ENCODE measurements at places on chromosomes 2 and 18.
A peak's percentile ranks its signal among the peaks of the same experiment; 100 is the strongest.

- DNase-seq, result no peak
Observed at GRCh38 chr2:39313575-39313974, 69.8 kb upstream of the CDKL4 start.

GRCh38 chr2:199692489-199692888 is 158.5 kb downstream of the FTCDNL1 start:
- DNase-seq, result no peak

- DNase-seq, result no peak
Observed at GRCh38 chr2:189594305-189594704, 13.7 kb upstream of the SLC40A1 start.

GRCh38 chr2:108884619-108885018 is 98.0 kb downstream of the CCDC138 start:
- DNase-seq, result no peak

DNA sequence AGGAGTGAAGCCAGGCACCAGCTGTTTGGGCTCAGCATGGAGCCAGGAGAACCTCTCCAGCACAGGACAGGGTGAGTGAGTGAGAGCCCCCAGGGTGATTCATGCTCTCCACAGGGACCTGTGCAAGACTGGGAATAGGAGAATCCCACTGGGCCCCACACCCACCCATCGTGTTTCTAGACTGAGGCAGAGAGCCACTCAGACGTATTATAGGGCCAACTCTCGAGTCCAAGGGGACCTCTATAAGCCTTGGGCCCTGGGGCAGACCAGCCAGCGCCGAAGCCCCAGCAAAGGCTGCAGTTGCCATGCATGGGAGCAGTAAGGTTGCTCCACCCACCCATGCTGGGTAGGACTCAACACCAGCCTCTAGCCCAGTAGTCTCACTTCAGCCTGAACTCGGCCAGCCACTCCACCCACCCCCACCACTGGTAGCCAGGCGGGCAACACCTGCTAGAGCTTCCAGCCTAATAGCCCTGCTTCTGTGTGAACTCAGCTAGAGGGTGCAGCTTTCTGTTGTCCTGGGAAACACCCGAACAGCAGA is 19.0 kb downstream of the PFN4 start:
- no peak for DNase-seq

DNA sequence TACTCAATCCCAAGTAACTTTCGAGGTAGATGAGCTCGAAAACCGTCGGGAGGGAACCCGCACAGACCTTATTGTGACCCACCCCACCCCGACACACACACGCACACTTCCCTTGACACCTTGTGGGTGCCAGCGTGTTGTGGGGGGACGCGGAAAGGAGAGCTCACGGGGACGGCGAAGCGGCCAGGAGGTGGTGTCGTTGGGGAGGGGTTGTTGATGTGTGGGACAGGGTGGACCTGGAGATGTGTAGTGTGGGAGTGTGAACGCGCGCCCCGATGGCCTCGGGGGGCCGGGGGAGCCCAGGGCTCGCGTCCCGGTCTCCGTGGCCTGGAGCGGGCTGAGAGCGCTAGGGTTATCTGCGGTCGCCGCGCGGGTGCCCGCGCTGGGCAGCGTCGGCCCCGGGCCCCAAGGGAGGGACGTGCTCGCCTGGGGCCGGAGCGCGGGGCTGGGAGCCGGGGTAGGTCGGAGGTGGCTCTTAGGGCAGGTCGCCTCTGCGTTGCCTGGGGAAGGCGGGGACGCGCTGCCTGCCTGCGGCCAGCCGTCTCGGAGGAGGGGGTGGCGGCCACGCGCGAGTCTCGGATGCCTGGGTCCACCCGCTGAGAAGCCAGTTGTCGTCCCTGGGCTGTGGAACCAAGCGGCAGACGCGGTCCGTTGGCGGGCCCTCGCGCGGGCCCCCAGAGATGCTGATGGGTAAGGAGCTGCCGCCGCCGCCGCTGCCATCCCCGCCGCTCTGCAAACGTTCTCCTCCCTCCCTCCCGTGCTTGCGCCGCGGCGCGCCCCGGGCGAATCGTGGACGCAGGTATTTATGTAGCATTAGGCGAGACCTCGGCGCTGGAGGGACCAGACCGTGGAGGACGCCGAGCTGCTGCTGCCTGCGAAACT is 1.6 kb downstream of the KLHL29 start:
- peak; percentile 23 for DNase-seq

DNA sequence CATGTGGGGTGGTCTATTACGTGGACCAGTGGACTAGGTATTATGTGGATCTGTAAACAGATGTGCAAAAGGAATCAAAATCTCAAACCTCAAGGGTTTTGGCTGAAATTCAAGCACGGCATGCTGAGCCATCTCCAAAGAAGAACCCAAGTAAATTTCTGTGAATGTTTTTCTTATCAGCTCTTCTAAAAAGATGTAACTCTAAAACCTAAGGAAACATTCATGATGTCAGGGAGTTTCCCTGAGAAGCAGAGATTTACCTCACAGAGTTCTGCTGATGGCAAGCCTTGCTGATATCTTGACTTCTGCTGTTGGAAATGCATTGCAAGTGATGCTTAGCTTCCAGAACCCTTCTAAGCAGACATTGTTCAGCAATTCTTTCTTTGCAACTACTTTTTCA is 21.6 kb downstream of the DSG4 start:
- DNase-seq, result no peak

DNA sequence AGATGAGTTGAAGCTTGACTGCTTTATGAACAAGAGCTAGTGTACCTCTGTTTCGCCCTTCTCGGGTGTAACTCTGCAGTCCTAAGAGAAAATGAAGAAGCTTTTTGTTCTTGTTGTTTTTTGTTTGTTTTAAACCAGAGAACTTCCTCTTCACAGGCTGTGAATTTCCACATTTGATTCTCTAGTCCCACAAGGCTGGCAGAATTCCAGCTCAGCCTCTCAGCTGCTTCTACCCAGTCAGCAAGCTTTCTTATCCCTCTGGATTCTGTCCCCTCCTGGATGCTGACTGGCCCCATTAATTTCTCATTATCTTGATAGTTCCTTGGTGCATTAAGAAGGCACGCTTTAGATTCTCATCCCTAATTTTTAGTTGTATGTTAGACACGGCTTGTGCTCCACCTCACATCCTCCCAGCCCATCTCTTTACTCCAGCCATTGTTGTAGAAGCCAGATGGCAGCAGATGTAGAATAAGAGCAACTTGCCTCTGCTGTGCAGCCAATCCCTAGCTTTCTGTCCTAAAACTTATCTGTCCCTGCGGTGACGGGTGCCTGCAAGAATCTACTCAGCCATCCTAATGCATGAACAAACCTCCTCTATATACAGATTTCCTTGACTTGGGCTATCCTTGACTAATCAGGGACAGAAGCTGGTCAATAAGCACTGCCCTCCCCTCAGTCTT is 12.3 kb upstream of the RESP18 start:
- DNase-seq, result no peak

DNA sequence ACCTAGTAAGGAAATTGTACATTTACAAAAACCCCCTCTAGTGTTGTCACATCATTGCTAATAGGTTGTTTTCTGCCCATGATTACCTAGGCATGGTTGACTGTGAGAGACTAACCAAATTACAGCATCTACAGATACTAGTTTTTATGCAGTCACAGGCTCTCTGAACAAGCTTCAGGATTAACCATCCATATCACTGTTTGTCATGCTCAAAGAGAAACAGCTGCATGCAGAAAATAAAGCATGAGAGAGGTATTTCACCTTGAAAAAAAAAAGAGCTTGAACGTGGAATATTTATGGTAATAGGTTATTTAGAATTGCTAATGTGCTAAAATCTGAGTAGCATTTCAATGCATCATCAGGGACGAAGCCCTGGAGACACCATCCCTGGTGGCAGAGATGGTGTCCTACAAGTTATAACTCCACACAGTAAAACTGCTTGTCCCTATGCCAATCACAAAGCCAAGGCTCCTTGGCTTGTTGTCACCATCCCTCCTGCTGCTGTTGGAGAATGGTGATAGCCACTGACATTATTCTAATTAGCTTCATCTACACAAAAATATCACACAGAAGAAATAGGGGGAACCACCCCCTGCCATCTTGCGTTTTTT is 5.4 kb downstream of the NEB start:
- no peak for DNase-seq

DNA sequence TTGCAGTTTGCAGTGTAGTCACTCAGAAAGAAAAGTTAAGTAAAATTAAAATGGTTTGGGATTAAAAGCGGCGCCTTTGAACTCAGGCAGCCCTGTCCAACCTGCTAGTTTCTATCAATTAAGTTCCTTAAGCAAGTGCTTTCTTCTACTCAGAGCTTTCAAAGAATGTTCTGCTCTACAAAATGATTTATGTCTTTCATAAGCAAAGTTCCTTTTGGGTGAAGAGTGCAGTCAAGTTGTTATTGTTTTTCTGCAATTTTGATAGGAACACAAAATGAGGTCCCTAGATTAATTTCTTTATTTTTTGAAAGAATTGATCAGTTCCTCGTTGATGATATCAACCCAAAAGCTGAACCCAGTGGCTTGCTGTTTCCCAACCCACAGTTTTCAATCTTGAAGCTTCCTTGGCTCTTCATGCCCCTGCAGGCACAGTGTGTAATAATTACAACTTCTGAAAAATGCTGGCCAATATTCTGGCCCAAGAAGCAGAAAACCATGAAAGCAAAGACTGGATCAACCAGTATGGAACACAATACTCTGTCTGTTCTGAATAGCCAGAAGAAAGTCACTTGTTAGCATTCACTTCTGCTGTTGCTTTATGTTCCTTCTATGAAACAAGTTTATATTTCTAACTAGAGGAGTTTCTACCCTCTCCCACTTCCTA is 89.1 kb downstream of the TGIF1 start:
- DNase-seq, result no peak

- DNase-seq, result no peak
Observed at GRCh38 chr2:236872015-236872414, 213.7 kb upstream of the COPS8 start.

GRCh38 chr2:17422061-17422460 is 96.2 kb downstream of the RAD51AP2 start:
- no peak for DNase-seq

DNA sequence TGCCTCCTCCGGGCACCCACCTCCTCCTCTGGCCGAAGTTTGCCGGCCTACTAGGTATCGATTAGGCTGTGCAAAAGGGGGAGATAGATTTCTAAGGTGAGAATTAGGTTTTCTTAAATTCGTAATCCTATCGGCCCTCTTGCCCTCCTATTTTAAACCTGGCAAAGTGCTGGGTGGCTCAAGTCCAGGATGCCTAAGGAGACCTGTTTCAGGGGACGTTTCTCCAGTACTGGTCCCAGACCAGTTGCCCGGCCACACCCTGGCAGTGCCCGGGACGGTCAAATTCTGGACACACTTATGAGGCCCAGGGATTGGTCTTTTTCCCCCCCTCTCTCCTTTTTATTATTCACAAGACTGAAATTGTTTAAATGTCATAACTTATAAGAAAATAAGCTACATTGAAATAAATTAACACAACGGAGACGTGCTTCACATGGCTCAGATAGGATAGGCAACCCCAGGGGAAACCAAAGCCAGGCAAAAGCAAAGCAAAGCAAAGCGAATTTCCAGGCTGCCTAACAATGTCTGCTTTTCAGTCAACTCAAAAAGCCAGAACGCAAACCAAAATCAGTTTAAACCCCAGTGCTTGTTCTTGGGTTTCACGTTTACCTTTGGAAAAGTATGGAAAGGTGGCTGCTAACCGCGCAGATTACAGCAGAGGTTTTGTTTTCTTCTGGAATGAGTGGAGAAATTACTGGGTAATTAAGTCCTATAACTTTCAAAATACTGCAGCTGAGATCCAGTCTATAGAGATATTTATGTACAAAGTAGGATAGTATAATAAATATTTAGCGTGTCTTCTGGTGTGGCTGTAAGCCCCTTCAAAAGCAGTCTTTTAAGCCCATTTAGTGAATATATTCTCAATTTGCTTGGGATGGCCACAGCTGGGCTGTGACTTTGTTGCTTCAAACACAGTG is 3.0 kb downstream of the GBX2 start:
- DNase-seq, result no peak

GRCh38 chr2:168097431-168097830 is 150.0 kb downstream of the STK39 start:
- no peak for DNase-seq

- DNase-seq, result no peak
Observed at GRCh38 chr2:235126768-235127167, 175.0 kb downstream of the SH3BP4 start.

DNA sequence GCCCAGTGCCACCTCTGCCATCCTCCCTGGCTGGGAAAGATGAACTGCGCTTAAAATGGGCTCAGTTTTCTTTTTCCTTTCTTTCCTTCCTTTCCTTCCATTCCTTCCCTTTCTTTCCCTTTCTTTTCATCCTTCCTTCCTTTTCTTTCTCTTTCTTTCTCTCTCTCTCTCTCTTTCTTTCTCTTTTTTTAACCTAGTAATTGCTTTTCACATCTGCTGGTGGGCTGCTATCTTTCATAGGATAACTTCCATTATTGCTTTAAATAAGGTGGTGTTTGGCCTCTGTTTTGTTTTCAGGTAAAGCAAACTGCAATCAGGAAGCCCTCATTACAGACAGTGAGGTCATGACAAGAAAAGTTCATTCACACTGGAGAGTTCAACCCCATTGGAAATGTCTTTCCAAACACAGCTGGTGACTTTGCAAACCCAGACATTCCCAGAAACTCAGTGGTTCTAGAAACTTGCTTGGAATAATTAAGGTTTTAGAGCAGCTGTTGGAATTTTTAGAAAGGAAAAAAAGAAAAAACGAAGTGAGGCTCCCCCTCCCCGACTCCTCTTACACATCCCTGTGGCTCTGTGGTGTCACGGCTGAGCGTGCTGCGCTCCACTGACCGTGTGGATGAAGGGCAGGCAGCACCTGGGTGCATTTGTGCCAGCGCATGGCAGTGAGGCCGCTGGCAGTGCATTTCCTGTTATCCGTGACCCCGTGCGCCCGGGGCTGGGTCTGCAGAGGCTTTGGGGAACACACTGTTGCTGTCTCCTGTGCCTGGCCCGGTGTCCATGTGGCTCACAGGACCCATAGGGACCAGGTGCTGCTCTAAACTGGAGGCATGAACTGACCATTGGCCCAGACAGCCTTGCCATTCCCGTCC is 76.9 kb downstream of the MBP start:
- no peak for DNase-seq

DNA sequence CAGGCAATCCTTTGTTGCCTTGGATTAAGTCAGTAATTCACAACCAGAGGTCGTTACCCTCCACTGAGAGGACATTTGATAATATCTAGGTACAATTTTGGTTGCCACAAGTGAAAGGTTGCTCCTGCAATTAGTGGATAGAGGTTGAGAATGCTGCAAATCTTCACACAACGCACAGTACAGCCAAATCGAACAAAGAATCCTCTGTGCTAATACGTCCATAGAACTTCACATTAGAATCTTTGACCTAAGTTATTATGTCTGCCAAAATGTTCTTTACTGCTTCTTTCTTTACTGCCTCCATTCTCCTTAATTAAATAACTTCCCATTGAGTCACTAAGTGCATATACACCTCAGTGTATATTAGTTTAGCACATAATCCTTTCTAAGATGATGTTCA is 879.5 kb downstream of the TRIB2 start:
- DNase-seq, result no peak

- DNase-seq, result no peak
Observed at GRCh38 chr2:71347517-71347916, 15.9 kb downstream of the ZNF638 start.
